ENCODE measurements at places on chromosomes 6 and 20. TPM values are rescaled to one million over a fixed set of nuclear protein-coding genes. Genes with fewer than 3 reads are reported as not detected.
A peak's percentile ranks its signal among the peaks of the same experiment; 100 is the strongest.

GPR63 gene
- total RNA-seq, result under 0.01 TPM

BPI gene
- total RNA-seq, result not detected

- no peaks in the 10 kb centered on the region for H3K4me1 ChIP-seq
- H3K27ac ChIP-seq, result no peak overlapping the region
- DNase-seq, result no peak
- no peak overlapping the region for H3K4me3 ChIP-seq
- no peaks in the 10 kb centered on the region for H3K27me3 ChIP-seq
These were observed 54.1 kb upstream of the EXOC2 start for GRCh38 chr6:747028-747427.

SLC35D3 gene
- total RNA-seq, result not detected

DNA sequence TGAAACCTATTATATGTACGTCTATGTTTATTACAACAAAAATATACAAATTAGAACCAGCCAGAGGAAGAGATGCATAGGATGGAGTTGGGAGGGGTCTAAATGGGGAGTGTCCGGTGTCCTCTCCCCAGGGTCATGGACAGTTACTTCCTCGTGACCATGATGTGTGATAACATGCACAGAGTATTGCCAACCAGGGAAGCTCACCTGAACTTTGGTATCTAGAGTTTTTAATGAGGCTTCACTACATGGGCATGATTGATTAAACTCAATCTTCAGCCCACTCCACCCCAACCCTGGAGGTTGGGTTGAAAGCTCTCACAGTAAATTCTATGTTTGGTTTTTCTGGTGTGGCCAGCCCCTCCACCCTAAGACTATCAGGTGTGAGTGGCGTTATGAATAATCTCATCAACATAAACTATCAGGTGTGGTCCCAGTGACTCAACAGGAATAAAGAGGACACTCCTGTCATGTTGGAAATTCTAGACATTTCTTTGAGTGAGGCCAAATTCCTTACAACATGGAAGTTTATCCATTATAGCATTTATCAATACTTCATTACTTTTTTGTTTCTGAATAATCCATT, 36.4 kb upstream of the FKBP1A start:
- H3K27me3 ChIP-seq, result no peaks in the 10 kb centered on the region
- DNase-seq, result no peak
- peak overlapping the region; percentile 67 for H3K27ac ChIP-seq
- peaks cover under 1% of the 10 kb centered on the region for H3K4me1 ChIP-seq

- H3K4me1 ChIP-seq, result no peaks in the 10 kb centered on the region
- DNase-seq, result peak; percentile 65
- no peaks in the 10 kb centered on the region for H3K36me3 ChIP-seq
- H3K27ac ChIP-seq, result no peak overlapping the region
- no peak overlapping the region for H3K4me3 ChIP-seq
- H3K27me3 ChIP-seq, result no peaks in the 10 kb centered on the region
These were observed 301.0 kb downstream of the CENPW start for GRCh38 chr6:126640921-126641320.

SPATS1 gene
- not detected for total RNA-seq

GRCh38 chr20:35093267-35093884, 769 bp upstream of the TRPC4AP start:
- H3K27ac ChIP-seq, result peak overlapping the region; percentile 95
- H3K4me1 ChIP-seq, result peaks cover 33% of the 10 kb centered on the region
- H3K27me3 ChIP-seq, result no peaks in the 10 kb centered on the region
- peak overlapping the region; percentile 95 for H3K4me3 ChIP-seq
- peaks cover 7% of the 10 kb centered on the region for H3K36me3 ChIP-seq

DNA sequence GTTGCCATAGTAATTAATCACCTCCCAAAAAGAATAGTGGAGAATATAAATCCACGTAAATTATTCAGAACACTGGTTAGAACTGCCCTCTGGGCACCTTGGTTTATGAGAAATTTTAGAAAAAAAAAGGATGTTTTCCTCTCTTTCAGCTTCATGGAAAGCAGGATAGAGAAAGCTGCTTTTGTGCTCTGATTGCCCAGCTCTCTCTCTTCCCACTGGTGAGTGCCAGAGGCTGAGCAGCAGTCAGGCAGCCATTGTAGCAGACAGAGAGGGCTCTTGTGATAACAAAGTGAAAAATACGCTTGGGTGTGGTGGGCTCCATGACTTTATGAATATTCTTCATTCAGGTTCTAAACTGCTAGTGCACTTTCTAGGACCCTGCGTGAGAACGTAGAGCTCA, 26.4 kb downstream of the SLC35F1 start:
- H3K27me3 ChIP-seq, result no peaks in the 10 kb centered on the region
- H3K27ac ChIP-seq, result no peak overlapping the region
- H3K4me1 ChIP-seq, result no peaks in the 10 kb centered on the region
- H3K4me3 ChIP-seq, result no peak overlapping the region

Data from osteoblast (primary cell).